ENCODE measurements at places on chromosomes 13 and 19. TPM values are rescaled to one million over a fixed set of nuclear protein-coding genes. Genes with fewer than 3 reads are reported as not detected.

The NXNL1 gene
- polyA plus RNA-seq, result not detected

The GSK3A gene
- 42.1 TPM for polyA plus RNA-seq

The FFAR1 gene
- not detected for polyA plus RNA-seq

GRCh38 chr13:110001670-110002275 is 215.4 kb upstream of the IRS2 start:
- DNase-seq, result no peak

DNA sequence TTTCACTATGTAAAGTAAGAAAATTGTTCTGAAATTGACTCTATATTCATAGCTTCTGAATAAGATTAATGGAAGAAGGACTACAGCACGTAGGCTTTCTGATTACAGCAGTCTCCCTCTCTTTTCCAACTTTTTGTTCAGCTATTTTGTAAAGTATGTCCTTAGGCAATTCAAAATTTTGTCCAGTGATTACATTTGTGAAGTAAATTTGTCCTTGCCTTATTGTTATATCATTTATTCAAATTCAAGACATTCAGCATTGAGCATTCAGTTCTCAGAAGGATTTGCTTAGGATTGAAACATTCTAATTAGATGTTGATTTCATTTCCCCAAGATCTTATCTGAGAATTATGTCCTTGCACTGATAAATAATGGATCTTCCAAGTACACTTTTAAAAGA is 76.6 kb downstream of the WDFY2 start:
- no peak for DNase-seq

GRCh38 chr13:75329723-75330122 is 152.2 kb downstream of the TBC1D4 start:
- no peak for DNase-seq

All from forelimb muscle (tissue), 1 donor.